ENCODE measurements at places on chromosomes 6 and 20.

GRCh38 chr6:38625217-38625616, 14.5 kb downstream of the BTBD9 start:
- no peaks in the 10 kb centered on the region for H3K27me3 ChIP-seq
- no peak for DNase-seq
- H3K36me3 ChIP-seq, result no peaks in the 10 kb centered on the region
- no peak overlapping the region for H3K27ac ChIP-seq
- no peaks in the 10 kb centered on the region for H3K4me1 ChIP-seq
- no peak overlapping the region for H3K4me3 ChIP-seq

- DNase-seq, result no peak
- H3K27me3 ChIP-seq, result no peaks in the 10 kb centered on the region
- H3K27ac ChIP-seq, result no peak overlapping the region
- H3K4me3 ChIP-seq, result no peak overlapping the region
These were observed 24.3 kb downstream of the EPB41L2 start for GRCh38 chr6:131038597-131039344.

GRCh38 chr6:84055647-84056046, 22.1 kb downstream of the MRAP2 start:
- H3K27me3 ChIP-seq, result no peaks in the 10 kb centered on the region
- no peak overlapping the region for H3K27ac ChIP-seq
- DNase-seq, result no peak
- H3K4me1 ChIP-seq, result no peaks in the 10 kb centered on the region

GRCh38 chr6:45310118-45310788, 17.9 kb upstream of the RUNX2 start:
- no peaks in the 10 kb centered on the region for H3K36me3 ChIP-seq
- DNase-seq, result no peak
- no peak overlapping the region for H3K4me3 ChIP-seq
- no peak overlapping the region for H3K27ac ChIP-seq
- no peaks in the 10 kb centered on the region for H3K4me1 ChIP-seq
- no peaks in the 10 kb centered on the region for H3K27me3 ChIP-seq

DNA sequence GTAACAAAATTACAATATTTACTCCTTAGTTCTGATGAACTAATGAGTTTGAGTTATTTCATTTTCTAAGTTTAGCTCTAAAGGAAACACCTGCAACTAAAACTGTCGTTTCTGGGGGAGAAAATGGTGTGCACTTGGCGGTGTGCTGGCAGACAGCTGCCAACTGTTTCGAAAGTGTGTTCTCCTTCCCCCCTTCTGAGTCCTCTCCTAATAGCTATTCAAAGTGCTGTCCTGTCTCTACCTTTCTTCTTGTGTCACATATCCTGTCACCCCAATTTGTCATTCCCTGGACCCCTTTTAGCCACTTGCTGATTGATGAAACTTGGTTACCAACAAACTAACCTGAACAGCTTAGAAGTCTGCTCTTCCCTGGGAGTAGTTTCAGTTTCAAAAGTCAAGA, 4.9 kb upstream of the UBE2J1 start:
- no peaks in the 10 kb centered on the region for H3K27me3 ChIP-seq
- H3K36me3 ChIP-seq, result no peaks in the 10 kb centered on the region
- DNase-seq, result no peak
- no peaks in the 10 kb centered on the region for H3K4me1 ChIP-seq
